RPMI7951 (cell line): ENCODE measurements at places on chromosomes 11 and 22. TPM values are rescaled to one million over a fixed set of nuclear protein-coding genes. Genes with fewer than 3 reads are reported as not detected.
A peak's percentile ranks its signal among the peaks of the same experiment; 100 is the strongest.

PRG3 gene
- not detected in 2 replicates for total RNA-seq

EMID1 gene
- 0.29 TPM in 1 of 2 replicates, not detected in the other for total RNA-seq

ZFTA gene
- 6.0 and 8.0 TPM in 2 replicates for total RNA-seq

SLC22A9 gene
- total RNA-seq, result not detected in 2 replicates

OR5B12 gene
- not detected in 2 replicates for total RNA-seq

- no peak for DNase-seq
Measured at GRCh38 chr11:11512090-11512489, 109.7 kb downstream of the GALNT18 start.

- DNase-seq, result no peak
Measured at GRCh38 chr11:77479746-77480352, 6.0 kb upstream of the PAK1 start.

DNA sequence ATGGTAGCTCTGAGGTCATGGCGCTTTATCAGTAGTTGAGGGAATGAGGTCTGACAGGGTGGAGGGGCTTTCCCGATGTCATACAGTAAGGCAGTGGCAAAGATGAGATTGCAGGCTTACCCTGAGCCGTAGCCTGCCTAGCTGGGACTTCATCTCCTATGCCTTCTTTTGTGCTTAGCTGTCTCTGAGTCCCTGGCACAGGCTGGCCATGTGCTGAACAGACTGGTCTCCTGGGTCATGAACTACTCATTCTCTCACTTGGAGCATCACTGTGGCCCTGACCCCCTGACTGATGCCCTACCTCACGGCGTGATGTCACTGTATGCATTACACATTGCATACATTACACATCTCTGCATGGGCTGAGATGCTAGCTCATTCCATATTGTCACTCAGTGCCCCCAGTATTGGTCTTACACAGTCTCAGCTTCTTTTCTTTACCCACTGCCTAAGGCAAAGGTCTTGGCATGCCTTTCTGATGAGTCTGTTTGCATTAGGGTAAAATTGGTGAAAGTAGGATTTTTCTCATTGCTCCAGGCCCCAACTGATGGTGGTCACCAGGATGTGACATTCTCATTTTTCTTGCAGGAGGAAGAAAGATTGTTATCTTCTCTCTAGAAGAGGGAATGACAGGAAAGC, 389.4 kb upstream of the CADM1 start:
- peak; percentile 97 for DNase-seq

DNA sequence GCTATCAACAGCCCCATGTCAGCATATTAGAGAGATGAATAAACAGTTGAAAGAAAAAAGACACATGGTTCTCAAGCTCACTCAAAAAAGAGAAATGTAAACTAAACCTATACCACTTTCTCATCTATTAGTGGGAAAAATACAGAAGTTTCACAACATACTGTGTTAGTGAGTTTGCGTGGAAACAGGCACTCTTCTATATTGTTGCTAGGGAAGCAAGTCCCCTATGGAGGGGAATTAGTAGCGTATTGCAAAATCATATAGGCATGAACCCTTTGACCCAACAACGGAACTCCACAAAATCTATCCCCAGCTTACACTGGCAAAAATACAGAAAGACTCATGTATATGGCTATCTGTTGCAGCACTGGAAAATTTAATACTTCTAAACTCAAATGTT, 14.2 kb upstream of the RFPL2 start:
- DNase-seq, result no peak

DNA sequence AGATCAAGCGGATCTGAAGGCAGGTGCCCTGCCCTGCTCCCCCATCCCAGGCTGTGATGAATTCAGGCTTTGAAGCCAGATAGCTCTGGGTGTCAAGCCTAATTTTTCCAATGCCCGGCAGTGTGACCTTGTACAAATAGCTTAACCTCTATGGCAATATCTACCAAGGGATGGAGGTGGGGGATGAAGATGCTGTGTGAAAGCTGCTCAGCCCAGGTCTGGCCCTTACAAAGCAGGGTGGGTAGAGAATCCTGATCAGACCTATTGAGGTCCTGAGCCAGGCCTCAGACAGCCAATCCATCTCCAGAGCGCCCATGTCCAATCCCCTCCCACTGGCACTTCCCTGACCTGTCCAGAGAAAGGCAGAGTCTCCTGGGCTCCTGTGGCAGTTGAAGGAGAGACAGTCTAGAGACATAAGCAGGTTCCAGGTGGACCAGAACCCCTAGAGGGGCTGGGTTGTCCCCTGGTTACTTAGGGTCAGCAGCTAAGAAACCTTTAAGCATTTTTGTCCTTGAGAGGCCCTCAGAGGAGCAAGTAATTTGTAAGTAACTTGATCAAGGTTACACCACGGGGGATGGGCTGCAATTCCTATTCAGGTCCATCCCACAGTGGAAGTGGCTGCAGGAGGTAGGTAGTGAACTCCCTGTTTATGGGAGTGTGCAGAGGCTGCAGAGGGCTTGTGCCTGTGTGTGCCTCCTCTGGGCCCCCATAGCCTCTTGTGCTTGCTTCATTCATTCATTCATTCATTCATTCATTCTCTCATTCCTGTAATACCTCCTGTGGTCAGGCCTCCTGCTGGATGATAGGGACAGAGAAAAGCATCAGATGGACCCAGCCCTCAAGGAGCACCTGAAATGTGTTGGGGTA, 10.4 kb downstream of the P2RY2 start:
- no peak for DNase-seq

GRCh38 chr11:8019314-8020243, 32.4 kb downstream of the EIF3F start:
- DNase-seq, result peak; percentile 30

GRCh38 chr11:17156283-17156682, 51.5 kb downstream of the PIK3C2A start:
- no peak for DNase-seq

DNA sequence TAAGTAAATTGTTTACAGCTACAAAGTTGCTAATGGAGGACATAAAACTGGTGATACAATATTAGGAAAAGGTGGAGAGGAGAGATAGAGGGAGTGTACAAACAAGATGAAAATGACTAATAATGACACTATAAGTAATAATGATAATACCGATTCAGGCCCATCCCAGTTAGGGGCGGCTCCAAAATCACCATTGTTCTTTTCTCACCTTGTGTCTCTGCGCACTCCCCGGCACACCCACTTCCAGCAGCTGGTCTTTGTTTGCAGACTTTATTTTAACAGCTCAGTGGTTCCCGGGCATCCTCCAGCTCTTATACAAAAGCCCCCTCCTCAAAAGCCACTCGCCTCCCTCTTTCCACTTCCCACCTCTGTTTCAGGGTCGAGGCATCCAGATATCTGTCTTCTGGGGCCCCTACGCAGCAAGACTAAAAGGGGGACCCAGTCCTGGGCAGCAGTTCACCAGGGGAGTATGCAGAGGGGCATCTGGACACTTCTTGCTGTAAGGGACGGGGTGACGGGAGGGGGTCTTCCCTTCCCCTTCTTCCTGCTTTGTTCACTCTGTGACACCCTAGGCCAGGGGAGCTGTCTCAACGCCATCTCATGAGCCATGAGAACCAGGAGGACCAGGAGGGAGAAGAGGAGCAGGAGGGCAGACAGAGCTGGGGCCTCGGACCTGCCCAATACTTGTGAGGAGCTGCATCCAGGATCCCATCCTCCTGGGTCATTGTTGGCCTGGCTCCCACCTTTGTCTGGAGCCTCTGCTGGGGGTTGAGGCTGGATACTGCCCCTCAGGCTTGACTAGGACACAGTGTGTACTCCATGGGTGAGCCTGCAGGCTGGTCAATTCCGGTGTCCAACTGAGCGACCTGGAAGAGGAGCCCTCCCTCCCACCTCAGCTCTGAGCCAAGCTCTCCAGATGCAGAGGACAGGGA, 2.7 kb downstream of the APOL2 start:
- no peak for DNase-seq

DNA sequence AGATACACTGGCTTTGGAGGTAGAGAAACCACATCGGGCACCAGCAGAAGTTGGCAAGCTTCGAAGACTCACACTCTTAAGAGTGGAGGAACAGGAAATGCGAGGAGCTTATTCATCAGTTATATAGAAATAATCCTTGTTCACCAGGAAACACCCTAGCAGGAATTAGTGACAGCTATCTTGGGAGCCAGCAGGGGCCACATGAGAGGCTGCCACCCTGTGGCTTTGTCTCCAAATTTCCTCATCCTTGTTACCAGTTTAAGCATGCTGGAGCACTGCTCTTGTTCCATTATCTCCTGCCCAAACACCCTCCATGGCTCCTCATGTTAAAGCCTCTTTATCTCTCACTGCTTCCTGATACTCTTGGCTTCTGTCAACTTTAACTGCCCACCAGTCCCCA, 131.0 kb downstream of the PLEKHA7 start:
- peak; percentile 5 for DNase-seq

DNA sequence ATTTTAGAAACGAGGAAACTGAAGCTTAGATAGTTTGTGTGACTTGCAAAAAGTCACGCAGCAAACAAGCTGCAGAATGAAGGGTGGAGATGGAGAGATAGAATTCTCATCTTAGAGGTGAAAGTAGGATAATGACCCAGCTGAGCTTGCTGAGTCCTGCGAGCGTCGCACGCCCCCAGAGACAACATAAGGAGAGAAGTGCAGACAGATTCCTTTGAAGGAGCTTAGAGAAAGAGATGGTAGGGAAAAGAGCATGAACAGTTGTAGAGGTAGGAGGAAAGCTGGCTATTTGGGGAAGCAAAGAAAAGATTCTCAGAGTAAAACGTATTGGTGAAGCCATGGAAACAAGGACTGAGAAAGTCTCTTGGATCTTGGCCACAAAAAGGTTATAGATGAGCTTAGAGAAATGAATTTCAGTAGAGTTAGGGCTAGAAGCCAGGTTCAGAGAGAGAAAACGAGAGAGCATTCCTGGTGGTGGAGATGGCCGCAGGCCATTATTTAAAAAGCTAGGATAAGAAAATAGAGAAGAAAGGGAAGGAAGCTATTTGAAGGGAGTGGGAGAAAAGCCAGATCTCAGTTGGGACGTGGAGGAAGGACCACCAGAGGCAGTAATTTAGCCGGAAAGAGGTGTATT, 44.8 kb downstream of the FAM83F start:
- DNase-seq, result no peak

DNA sequence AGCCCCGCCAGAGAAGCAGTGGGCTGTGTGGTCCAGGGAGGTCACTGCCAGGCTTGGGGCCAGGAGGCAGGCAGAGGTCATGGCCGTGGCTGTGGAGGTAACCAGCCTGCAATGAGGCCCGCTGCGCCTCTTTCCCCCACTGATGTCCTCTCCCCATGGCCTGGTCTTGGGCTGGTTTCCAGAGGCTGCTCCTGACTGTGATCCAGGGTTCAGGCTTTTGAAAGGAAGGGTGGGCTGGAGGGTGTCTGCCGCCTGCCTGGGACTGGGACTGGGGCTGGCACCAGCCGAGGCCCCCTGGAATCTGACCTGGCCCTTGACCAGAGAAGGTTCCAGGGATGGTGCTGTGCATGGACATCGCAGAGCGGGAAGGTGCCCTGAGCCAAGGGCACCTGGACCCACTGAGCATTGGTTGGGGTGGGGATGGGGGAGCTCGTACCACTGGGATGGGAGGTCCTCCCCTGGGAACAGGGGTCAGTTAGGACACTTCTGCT, 59.6 kb upstream of the THY1 start:
- DNase-seq, result no peak

GRCh38 chr11:44562845-44563460, 2.5 kb upstream of the CD82 start:
- DNase-seq, result no peak

DNA sequence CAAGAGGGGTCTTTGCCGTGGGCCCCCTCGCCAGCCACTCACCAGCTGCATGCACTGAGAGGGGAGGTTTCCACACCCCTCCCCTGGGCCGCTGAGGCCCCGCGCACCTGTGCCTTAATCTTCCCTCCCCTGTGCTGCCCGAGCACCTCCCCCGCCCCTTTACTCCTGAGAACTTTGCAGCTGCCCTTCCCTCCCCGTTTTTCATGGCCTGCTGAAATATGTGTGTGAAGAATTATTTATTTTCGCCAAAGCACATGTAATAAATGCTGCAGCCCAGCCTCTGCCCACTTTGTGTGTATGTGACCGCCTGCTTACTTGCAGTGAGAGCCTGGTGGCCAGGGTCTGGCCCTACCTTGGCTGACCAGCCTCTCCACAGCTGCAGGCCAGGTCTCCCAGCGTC, 2.8 kb upstream of the CRACR2B start:
- no peak for DNase-seq

- DNase-seq, result no peak
Measured at GRCh38 chr22:29141078-29141688, 64.5 kb upstream of the EMID1 start.

DNA sequence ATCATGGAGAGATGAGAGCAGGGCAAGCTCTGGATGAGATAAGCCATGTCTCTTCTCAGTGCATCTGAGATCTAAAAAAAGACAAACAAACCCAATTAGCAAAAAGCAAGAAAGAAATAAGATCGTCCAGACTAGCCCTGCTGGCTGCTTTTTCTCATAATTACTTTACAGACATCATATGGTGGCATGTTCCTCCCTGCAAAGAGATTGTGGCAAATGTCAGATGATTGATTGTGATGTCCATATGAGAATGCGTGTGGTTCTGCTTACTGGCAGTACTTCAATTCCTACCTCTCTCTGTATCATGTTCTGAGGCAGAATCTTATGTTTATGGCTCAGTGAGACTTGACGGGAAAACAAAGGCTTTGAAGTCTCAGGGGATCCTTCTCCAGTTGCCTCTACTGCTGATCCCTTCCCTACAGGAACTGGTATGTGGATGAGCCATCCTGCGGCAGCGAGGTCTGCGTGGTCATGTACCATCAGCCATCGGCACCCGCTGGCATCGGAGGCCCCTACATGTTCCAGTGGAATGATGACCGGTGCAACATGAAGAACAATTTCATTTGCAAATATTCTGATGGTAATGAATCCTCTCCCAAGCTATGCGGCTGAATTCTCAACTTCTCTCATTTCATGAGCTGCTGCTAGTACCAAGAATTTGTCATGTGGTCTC, 8.8 kb downstream of the LAYN start:
- DNase-seq, result no peak
